Dermis microvascular lymphatic vessel endothelial cell (primary cell): ENCODE measurements at places on chromosomes 2 and 18. TPM values are rescaled to one million over a fixed set of nuclear protein-coding genes. Genes with fewer than 3 reads are reported as not detected.
A peak's percentile ranks its signal among the peaks of the same experiment; 100 is the strongest.

DNA sequence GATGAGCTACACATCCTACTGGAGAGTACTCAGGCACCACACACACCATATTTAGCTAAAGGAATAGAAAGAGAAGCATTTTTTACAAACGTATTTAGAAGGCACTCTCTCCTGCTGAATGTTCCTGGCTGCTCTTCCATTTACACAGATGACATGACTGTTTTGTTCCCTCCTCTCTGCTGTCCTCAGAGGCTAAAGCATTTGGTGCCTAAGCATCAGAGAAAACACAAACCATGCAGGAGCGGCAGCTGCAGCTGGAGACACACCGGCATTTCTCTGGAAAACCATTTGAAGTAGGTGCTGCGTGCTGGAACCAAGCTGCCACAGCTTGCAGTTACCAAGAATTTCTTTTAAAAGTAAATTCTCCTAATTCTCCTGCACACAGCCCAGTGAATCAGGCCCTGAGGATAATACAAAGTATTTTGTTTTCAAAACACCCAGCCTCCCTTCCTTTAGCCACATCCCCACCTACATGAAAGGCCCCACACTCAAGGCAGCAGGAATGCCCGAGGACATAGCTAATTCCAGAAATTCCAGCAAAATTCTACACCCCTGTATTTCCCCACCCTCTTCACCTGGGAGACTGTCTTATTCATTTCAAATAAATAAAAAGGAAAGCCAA lies 488.9 kb upstream of the SOX11 start:
- no peak for DNase-seq

GRCh38 chr18:14086458-14087231 lies 45.6 kb downstream of the ZNF519 start:
- peak; percentile 28 for DNase-seq

DNA sequence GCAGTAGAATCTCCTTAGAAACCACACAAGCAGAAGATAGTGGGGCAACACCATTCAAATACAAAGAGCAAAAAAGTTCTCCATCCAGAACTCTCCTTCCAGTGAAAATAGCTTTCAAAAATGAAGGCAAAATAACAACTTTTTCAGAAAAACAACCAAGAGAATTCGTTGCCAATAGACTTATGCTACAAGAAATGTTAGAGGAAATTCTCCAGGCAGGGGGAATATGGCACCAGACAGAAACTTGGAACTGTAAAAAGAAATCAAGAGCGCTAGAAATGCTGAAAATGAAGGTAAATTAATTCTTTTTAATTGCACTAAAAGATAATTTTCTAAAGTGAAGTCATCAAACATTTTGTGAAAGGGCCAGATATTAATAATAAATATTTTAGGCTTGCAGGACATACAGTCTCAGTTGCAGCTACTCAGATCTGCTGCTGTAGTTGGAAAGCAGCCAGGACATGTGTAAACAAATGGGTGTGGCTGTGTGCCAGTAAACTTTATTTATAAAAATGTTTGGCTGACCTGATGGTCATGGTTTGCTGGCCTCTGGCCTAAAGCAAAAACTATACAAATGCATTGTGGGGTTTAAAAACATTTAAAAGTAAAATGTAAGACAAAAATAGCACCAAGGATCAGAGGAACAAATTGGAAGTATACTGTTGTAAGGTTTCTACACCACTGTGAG lies 73.7 kb upstream of the TGFA start:
- DNase-seq: peak; percentile 47

- peak; percentile 69 for DNase-seq
Observed at GRCh38 chr2:112881217-112881985, 29.6 kb upstream of the IL37 start.

DNA sequence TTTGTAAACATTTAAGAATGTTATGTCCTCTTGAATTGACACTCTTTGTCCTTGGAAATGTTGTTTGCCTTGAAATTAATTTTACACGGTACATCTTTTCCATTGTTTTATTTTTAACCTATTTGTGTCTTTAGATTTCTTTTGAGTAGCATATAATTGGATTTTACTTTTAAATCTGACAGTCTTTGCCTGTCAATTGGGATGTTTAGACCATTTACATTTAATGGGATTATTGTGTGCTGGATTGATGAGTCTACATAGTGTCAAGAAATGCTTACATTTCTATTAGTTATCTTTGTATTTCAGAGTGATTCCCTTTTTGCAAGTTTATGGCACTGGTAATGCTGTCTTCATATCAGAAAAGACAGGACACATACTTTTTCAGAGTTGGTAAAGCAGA lies 61.5 kb downstream of the BABAM2 start:
- no peak for DNase-seq

- no peak for DNase-seq
Observed at GRCh38 chr2:230842473-230842872, 22.3 kb upstream of the ITM2C start.

DNA sequence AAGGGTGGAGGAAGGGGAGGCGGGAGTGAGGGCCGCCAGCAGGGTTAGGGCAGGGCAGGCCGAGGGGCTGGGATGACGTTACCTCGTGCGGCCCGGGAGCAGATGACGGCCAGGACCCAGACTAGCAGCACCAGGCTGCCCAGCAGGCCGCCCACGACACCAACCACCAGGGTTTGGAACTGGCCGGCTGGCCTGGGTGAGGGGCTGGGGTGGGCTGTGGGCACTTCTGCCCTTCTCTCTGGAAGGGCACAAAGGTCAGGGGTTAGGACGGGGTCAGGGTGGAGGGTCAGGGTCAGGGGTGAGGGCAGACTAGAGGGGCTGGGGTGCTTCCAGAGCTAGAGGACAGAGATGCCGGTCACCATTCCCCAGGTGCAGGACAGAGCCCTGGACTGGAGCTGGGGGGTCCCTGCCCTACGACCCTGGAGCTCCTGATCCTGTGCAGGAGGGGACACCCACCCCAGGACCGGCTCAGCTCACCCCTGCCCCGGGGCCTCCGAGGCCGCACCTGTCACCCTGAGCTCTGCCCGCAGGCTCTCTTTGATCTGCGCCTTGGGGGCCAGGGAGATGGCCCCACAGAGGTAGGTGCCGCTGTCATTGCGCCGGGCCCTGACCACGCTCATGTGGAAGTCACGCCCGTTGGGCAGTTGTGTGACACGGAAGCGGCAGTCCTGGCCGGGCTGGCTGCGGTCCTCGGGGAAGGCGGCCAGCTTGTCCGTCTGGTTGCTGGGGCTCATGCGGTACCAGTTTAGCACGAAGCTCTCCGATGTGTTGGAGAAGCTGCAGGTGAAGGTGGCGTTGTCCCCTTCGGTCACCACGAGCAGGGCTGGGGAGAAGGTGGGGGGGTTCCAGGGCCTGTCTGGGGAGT lies 6.3 kb downstream of the PDCD1 start:
- DNase-seq: no peak

DNA sequence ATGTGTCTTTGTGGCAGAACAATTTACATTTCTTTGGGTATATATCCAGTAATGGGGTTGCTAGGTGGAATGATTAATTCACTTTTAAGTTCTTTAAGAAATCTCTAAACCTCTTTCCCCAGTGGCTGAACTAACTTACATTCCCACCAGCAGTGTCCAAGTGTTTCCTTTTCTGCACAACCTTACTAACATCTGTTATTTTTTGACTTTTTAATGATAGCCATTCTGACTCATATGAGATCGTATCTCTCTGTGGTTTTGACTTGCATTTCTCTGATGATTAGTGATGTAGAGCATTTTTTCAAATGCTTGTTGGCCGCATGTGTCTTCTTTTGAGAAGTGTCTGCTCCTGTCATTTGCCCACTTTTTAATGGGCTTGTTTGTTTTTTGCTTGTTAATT lies 43.1 kb upstream of the PTH2R start:
- DNase-seq: no peak

DNA sequence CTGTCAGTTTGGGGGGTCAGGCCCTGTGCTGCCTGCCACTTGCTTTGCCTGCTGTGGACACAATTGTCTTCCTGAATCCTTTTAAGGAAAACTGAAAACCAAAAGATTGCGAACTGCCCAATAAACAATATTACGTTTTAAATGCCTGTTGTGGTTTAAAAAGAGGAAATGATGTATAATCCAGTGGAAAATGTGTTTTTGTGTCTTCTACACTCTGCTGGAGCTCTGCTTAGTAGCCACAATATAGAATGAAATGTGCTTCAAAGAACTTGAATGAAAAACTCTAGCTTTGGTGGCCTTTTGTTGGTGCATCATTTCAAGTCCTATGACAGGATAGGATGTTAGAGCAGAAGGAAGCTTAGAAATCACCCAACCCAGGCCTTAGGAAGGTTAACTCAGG lies 23.2 kb upstream of the CABYR start:
- no peak for DNase-seq

The RAB12 gene
- 39.3 and 44.1 TPM in 2 replicates for total RNA-seq

The FSHR gene
- not detected in 2 replicates for total RNA-seq
